ENCODE measurements at places on chromosomes 6 and 20.

DNA sequence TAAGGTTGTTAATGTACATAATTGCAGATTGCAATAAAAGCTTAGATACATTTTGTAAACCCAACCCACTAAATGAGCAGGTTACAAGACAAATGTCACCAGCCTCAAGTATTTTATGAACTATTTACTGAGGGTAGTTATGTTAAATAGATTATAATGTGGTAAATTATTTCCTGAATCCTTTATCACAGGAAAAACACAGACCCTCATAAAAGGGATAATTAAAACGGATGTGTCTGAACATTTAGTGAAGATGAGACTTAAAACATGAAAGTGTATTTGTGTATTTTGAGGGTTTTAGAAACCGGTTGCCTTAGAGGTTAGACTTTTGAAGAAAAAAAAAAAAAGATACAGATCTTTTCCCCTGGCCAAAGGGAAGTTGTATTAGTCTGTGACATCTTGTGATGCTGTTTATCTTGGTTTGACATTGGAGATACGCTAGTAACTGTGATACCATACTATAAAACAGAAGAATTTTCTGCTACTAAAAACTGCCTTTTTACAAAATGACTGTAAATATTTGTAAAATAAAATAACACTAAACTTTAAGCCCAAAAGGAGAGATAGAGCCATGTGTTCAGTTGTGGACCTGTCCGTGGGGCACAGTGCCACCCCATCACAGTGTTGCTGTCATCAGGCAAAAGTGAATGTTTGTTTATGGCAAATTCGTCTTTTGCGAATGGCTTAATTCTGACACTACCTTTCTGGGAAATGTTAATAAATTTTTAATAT is 9.7 kb downstream of the DYNLT1 start:
- DNase-seq = no peak

- no peak for DNase-seq
Observed at GRCh38 chr20:10448270-10449156, 13.4 kb downstream of the SLX4IP start.

- no peak for DNase-seq
Observed at GRCh38 chr6:161908872-161909271, 635.0 kb upstream of the AGPAT4 start.

- DNase-seq = no peak
Observed at GRCh38 chr6:36418558-36418957, 24.1 kb downstream of the PXT1 start.

DNA sequence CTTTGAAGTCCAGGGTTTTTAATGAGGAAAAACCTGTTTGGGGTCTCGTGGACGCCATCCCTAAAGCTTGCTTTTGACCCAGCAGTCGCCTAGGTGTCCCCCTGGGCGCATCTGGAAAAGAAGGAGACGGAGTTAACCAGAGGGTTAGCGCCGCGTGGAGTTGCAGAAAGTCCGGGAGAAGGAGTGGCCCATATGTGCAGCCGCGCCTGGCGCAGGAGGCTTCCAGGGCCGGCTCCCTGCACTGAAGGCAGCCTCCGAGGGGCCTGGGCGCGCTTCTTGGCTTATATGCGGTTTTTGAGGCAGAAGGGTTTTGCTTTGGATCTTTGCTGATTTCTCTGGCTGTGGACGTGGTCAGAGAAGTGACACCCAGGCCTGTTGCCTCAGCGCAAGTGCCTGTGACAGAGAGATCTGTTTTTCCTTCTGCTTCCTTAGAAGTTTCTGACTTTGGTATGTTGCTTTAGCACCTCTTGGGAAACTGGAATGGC is 987 bp downstream of the TMEM181 start:
- DNase-seq = no peak
